Stimulated activated CD8-positive, alpha-beta memory T cell treated with anti-CD3 and anti-CD28 coated beads, Interleukin-15, amount 100 ng/mL, for 24 hours (primary cell): ENCODE measurements at places on chromosomes 16 and 17.

- no peak for DNase-seq
These were observed 7.8 kb downstream of the TTLL6 start for GRCh38 chr17:48809182-48809581.

DNA sequence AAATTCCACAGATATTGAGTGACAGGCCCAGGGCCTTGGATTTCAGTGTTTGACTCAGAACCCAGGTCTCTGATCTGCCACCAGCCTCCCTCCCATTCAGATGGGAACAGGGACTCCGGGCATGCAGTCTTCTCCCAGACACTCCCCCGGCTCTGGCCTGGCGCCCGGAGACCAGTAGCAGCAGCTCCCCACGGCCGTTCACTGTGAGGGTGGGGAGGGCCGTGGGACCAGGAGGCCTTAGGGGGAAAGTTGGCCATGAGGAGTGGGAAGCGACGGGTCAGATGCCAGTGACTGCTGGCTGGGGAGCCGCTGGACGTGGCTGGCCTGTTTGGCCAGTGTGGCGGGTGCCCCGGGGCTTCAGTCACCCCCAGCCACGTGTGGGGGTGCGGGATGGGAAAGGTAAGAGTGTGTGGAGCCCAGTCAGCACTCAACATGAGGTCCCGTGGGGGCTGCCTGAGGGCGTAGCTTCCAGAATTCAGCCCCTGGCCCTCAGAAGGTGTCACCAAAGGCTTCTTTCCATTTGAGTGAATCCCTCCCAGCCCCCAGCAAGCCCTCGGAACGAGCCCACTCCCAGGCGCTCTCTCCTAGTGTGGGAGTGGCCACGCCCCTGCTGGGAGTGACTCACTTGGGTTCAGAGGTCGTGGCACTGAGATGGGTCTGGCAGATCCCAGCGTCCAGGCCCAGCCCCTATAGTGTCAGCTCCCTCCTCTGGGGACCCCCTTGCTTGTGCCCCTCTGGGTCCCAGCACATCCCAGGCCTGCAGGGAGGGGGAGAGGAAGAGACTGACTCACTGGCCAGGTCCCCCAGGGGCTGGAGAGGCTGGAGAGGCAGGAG is 309.4 kb downstream of the SEC14L1 start:
- no peak for DNase-seq

- DNase-seq = no peak
These were observed 2.0 kb downstream of the HBZ start for GRCh38 chr16:154217-155030.

DNA sequence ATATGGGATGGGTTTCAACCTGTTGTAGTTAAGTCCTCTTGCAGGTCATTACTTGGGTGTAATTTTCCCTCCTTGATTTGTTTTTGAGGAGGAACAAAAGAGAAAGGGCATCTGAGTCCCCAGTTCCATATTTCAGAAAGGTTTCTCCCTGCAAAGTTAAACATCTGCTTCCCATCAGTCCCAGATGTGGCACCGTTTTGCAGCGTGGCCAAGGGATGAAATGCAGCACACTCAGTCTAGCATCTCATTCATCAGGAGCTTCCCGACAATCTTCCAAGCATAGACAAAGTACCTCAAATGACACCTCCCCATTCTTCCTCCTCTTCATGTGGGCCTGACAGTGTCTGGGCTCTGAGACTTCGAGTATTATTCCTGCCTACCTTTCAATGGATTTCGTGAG is 363.7 kb upstream of the SOX9 start:
- no peak for DNase-seq

- no peak for DNase-seq
These were observed 215.9 kb upstream of the GSE1 start for GRCh38 chr16:85396879-85397871.

DNA sequence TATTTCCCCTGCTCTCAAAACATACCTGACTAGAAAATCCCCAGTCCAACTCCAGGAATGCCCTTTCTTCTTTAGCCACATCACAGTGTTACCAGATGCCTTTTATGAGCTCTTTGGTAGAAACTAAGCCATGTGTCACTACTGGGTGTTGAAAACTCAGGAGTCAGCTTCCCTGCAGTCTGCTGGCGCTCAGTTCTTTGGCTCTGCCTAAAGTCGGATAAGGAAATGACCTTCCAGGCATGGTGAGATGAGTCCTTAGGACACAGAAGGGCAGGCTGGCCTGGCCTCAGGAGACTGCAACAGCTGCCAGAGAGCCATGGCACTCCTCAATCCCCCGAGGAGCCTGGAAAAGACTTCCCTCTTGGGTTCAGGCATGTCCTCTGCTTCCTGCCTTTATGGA is 89.1 kb downstream of the CDH13 start:
- no peak for DNase-seq

DNA sequence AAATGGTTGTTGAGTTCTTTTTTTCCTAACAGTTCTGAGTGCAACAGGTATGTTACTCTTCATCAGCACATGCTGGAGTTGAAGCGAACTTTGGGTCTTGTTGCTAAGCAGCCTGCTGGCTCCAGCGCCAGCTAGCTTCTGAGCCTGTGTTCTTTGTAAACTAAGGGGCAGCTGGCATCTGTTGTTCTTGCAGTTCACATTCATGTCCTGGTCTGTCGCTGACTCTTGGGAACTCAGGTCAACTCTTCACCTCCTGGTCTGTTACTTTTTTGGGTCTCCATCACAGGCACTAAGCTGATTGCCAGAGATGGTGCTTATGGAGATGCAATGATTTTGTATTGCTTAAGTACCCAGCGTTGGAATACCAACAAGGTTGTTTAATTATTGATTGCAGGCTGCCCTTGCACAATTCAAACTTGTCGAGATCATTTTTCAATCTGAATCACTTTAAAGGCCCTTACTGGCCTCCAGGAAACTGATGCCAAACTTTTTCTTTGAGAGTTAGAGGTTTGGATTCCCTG is 40.9 kb downstream of the USP10 start:
- no peak for DNase-seq
